B cell (primary cell): ENCODE measurements at places on chromosomes 2 and 18.

- DNase-seq = no peak
Observed at GRCh38 chr2:100060875-100061274, 81.5 kb downstream of the AFF3 start.

GRCh38 chr2:132936791-132937190 is 266.8 kb upstream of the LYPD1 start:
- DNase-seq = no peak

GRCh38 chr18:9429662-9429993 is 45.7 kb upstream of the RALBP1 start:
- no peak for DNase-seq

DNA sequence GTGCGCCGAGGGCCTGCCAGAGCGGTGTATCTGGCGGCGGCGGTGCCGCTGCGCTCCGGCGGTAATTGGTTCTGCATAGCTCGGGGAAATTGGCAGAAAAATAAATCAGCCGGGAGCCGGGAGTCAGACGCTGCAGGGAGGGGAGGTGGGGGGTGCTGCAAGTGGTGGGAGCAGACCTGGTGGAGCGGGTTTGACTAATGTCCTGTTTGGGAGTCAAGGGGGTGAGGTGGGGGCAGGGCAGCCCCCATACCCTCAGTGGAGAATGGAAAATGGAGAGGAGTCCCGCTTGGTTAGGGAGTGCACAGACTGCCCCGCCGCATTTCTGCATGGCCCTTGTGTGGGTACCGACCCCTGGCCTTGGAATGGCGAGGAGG is 107.3 kb downstream of the DYSF start:
- DNase-seq = no peak

DNA sequence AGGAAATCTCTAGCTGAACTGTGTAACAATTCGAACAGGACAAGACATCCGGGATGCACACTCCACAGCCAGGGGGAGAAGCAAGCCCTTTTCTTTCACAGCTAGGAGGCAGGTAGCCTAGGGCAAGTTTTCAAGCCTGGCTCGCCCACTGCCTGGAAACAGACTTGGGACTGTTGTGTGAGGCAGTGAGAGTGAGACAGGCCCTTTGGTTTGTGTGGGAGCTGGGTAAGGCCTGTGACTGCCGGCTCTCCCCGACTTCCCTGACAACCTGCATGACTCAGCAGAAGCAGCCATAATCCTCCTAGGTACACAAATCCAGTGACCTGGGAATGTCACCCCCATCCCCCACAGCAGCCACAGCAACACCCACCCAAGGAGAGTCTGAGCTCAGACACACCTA is 179.7 kb downstream of the WDPCP start:
- DNase-seq = no peak

- peak; percentile 53 for DNase-seq
Observed at GRCh38 chr2:96913398-96914202, 43.7 kb upstream of the SEMA4C start.

GRCh38 chr18:13993730-13994129 is 78.4 kb upstream of the MC2R start:
- DNase-seq = no peak

DNA sequence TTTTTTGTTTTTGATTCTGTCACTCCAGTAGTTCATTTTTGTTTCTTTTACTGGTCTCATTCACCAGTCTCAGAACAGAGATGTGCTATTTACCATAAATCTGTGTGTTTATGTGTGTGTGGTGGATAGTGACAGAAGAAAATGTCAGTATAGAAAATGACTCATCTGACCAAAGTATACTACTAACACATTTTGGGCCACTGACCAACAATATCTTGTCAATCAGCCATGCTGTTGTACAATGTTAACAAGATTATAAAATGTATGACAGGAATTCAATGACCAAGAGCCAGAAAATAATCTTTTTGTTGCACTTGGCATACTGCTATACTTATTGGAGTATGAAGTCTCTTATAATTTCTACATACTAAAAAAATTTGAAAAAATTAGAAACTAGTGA is 1081.4 kb upstream of the NRXN1 start:
- no peak for DNase-seq

DNA sequence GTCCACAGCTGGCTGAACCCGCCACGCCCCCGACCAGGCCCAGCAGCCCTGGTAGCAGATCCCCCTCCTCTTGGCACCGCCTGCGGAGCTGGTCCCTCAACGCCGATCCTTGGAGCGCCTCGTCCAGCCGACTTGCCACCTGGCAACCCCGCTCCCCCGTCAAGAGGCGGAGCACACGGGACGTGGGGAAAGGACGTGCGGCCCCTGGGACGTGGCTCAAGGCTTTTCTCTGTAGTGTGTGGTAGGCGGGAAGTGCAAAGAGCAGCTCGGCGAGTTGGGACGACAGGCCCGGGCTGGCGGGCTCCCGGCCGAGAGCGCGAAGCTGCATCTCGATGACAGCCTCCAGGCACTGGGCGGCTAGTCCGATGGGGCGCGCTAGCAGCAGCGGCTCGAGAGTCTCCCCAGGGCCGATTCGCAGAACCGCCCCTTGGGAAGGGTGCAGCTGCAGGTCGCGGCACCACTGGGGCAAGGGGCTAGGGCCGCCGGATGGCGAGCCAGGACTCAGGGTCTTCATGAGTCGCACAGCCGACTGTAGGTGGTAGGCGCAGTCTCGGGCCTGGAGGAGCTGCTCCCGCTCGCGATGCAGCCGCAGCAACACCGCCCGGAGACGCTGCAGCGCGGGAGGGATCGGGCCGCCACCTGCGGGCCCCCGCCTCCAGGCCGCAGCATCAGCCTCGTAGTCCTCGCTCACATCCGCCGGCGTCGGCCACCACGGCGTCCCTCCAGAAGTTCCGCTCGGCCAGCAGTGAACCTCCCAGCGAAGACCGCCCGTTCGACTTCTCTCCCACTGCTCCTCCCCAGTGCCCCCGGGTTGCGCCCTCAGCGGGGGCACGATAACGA is 617 bp downstream of the CCDC142 start:
- DNase-seq = no peak

DNA sequence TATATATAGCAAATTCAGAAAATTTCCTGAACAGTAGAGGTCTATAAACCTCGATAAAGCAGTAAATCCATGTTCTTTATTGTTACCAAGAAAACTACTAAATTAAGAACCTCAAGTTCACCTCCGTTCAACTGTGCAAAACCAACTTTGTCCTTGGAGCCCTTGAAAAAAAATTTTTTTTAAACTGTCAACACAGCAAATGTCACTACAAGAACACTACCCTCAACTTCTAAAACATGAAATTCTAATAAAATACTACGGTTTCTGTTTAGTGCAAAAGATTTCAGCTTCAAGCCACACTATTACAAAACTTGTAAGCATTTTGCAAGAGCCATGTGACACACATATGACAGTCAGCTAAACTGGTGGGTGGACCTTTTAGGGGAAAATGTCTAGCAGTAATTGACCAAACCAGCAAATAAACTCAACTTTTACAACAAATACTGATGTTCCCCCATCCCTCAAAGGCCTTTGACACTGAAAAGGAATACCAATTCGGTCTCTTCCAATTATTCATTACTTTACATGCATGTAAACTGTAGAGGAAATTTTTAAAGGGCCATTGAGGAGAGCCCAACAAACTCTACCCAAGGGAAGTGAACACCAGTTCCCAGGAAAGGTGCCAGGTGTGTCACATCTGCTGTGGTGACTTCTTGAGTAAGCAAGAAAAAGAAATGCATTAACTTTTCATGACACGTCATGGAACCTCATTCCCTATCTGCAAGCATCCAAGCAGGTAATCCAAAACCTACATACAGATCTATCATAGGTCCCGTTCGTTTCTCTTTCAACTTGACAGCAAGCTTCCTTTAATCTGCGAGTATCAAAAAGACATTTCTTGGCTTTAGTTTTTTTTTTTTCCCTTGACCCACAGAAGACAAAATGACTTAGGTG is 1.4 kb downstream of the RAB1A start:
- DNase-seq = no peak

DNA sequence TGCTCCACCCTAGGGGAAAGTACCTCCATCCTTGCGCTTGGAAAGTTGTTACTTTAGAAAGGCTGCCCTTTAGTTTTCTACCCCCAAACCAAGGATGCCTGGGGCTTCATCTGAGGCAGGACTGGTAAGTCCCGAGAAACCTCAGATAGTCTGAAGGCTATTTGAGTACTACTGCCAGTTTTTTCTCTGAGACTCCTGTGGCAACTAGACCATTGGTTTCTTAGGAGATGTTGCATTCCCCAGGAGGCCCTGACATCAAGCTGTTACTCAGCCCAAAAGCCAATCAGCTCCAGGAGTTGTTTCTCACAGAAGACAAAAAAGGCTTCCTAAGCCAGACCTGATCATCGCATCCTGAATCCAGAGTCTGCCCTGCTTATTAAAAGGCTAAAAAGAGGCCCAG is 67.2 kb downstream of the COLEC12 start:
- no peak for DNase-seq

DNA sequence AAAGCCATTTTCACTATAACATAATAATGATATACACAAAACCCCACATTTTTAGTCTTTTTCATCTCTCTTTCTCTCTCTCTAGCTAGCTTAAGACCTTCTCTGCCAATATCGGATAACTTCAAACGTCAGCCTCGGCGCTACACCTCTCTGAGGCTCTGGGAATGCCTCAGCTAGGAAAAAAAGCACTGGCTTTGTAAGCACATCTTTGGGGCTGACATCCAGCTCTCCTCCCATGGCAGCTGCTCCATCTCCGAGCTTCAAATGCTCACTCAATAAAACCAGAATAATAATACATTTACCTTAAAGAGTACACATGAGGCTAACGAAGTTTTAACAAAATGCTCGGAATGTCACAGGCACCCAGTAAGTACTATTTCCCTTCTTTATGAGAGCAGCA is 10.8 kb downstream of the RNU4ATAC start:
- DNase-seq = no peak

- no peak for DNase-seq
Observed at GRCh38 chr18:51630706-51631105, 433.2 kb upstream of the MEX3C start.
